ENCODE measurements at places on chromosomes 7 and 10.

DNA sequence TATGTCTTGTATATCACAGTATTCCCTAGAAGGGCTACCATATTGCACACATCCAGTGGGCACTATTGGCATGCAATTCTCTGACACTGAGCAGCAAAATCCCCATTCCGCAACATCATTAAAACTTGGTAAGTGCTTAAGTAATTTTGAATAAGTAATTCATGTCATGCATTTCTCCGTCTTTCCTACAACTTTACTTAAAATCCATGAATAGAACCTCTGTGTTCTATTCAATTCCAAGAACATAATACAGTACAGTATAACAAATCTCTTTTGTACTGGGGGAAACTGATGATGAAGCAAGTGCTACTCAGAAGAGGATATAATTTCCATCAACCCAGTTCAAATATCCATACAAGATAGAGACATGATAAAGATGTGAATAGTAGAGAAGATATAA lies 80.9 kb upstream of the SEMA3C start:
- no peak for DNase-seq

DNA sequence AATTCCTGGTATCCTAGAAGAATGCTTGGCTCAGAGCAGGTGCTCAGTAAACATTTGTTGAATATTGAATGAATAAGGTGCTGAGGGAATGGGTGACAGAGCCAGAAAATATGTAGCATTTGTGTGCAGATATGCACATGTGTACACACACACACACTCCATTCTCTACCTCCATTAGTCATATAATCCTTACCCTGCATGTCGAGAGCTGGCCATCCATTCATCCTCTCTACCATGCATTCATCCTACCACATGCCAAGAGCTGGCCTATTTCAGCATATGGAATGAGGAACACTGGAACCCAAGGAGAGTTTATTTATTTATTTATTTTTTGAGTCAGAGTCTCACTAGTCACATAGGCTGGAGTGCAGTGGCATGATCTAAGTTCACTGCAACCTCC lies 284.8 kb downstream of the PLXNA4 start:
- DNase-seq = no peak

- DNase-seq = no peak
Measured at GRCh38 chr10:63537536-63537935, 16.3 kb downstream of the REEP3 start.

- no peak for DNase-seq
Measured at GRCh38 chr10:57098146-57098545, 737.1 kb upstream of the ZWINT start.

- no peak for DNase-seq
Measured at GRCh38 chr7:148919859-148920258, 35.8 kb upstream of the EZH2 start.

DNA sequence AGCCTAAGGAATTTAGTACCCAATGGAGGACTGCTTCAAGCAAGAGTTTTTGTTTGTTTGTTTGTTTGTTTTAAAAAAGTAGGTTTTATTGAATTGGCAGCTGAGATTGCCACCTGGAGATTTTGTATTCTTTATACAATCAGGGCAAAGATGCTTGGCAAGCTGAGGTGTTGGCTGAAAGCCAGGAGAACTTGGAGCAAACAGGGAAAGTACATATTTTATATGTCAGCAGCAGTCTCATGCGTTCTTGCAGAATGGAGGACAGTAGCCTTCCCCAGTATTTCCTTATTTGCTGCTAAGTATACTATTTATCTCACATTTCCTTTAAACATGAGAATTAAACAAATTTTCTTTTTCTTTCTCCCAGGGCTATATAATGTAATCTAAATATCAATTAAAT lies 22.6 kb upstream of the ICA1 start:
- no peak for DNase-seq

GRCh38 chr10:34957531-34957930 lies 132.6 kb downstream of the CUL2 start:
- no peak for DNase-seq

DNA sequence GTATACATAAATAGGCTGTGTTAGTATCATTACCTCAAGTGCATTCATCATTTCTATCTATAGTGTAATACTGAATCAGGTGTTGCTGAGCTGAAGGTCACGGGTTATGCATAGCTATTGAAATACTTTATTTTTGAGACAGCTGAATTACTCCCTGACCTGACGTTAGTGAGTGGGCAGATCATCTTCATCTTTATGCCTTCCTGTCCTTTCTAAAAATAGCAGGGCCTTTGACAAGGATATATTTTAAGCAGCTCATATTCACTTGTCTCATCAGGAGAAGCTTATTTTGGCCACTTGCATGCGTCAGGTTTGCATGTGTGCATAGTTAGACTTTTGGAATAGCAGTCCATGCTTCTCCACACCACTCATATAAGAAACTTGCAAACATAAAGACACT lies 63.6 kb upstream of the DKK1 start:
- DNase-seq = no peak

DNA sequence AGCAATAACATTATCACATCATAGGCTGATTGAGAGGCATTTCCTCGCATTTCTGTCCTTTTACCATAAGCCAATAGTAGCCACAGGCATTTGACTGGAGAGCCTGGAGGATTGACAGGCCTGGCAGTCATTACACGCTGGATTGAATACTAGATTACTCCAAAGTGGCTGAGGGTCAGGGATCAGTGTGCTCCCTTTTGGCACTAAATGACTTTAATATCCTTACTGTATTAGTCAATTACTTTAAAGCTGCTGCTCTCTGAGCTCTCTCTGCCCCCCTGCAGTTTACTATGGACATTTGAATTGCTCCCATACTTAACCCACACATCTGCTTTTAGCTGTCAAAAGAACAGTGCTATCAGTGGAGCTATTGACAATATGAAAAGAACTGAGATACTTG lies 302.0 kb downstream of the TFEC start:
- no peak for DNase-seq

DNA sequence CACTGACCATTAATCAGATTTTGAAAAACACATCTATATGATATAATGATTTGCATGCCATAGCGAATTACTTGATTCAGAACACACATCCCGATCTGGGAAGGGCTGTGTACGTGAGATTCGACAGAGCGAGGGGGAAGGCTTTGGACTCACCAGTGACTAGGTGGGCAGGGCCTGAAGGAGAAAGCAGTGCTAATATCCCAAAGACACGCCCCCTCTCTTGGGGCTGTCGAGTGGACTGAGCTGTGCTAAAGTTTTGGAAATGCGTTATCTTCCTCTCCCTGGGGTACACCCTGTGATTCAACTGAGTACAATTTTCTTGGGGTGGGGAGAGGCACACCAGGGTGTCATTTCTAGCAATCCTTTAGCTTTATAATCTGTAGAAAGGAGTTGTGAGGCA lies 1.8 kb downstream of the LRRC17 start:
- DNase-seq = no peak

- peak; percentile 5 for DNase-seq
Measured at GRCh38 chr10:106991091-106991490, 173.4 kb downstream of the SORCS1 start.

- no peak for DNase-seq
Measured at GRCh38 chr10:44439239-44439957, 54.5 kb upstream of the CXCL12 start.

- no peak for DNase-seq
Measured at GRCh38 chr7:41103331-41103730, 599.6 kb downstream of the INHBA start.

DNA sequence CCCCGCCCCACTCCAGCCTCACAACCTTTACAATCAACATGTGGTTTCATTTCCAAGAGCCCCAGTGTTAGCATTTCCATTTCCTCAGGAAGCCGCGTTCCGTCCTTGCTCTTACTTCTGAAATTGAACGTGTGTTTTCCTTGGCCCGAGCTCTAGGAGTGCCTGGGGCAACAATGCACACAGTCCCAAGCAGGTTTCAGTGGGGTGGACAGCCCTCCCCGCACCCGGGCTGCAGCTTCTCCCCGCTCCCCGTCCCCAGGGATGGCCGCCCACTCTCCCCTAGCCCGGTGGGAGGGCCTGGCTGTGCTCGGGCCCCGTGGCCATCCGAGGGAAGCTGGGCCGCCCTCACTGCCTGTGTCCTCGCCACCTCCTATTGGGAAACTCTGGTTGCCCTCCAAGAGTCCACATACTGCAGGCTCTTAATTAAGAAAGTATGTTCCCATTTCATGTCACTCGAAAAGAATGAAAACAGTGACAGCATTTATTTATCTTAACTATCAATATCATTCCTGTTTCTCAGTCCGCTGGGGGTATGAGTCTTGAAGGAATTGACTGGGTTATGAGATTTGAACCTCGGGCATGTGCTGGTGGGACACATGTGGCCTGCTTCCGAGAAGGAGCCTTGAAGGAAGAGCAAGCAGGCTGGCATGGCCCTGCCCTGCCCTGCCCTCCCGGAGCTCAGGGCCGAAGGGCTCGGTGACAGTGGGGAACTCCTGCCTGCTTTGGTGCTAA lies 163.8 kb downstream of the GRK5 start:
- DNase-seq = no peak

- DNase-seq = no peak
Measured at GRCh38 chr10:70347321-70347720, 35.1 kb downstream of the LRRC20 start.

DNA sequence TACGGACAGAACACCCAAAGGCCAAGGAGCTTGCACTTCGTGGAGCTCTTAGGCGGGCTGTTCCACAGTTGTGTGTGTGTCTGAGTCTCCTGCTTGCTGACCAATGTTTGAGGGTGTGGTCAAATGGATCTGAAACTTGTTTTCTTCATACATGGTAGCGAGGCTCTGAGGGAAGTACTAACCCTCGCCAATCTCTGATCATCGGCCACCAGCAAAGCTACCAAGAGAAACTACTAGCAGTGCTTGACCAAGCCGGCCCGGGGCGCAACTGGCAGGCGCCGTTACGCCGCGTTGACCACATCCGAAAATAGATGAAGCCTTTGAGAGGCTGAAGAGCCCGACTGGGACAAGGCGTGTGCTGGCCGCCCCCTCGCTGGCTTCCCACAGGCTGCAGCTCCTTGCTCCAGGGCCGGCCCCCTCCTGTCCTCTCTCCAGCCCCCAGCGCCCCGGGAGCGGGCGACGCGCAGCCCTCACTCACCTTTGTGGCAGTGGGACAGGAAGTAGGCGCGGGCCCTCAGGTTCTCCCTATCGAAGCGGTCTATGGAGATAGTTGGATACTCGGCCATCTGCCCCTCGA lies 384 bp downstream of the DCLRE1C start:
- no peak for DNase-seq

DNA sequence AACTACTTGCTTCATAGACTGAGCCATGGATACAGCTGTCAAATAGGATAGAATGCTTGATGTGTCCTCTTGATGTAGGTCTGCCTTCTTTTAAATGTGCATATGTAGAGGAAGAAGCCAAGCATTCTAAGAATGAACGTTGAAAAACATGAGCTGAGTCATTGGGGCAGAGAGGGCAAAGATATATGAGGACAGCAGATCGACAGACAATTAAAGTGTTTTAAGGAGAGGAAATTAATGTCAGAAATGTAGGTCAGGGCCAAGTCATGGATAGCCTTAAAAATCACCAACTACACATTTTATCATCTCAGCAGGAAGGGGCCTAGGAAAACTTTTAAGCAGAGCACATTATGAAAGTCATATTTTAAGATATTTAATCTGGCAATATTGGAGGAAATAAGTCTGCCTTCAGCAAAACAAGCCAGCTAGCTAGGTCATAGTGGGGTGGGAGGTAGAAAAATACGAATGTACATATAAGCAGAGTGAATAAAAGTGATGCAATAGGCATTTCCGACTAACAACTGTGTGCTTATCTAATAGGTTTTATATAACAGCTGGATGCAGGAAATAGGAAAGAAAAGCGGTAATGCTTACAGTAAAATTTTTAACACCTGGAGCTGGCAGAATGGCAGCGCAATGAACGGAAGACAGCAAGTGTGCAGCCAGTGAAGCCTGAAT lies 638.3 kb upstream of the TPK1 start:
- no peak for DNase-seq

GRCh38 chr10:80471715-80472233 lies 17.7 kb downstream of the TSPAN14 start:
- DNase-seq = no peak

DNA sequence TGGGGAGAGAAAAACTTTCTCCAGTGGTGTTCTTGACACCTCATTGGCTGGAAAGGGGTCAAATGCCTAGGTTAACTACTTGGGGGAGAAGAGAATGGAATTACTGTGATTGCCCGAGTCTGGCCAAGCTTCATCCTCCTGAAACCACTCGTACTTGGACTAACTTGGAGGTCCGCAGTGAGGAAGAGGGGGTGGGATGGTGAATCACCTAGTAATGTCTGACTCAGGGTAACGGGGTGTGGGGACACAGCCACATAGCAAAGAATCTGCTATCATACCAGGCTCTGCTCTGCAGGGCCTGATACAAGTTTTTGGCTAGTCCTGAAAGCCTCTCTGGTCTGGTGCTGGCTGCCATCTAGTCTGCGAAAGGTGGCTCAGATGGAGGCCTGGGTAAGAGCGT lies 190.9 kb downstream of the RPS24 start:
- no peak for DNase-seq

- no peak for DNase-seq
Measured at GRCh38 chr7:114933658-114934057, 11.8 kb downstream of the MDFIC start.

- no peak for DNase-seq
Measured at GRCh38 chr7:116698930-116699721, 27.1 kb downstream of the MET start.

GRCh38 chr10:86730227-86730626 lies 26.2 kb upstream of the BMPR1A start:
- DNase-seq = peak; percentile 27

DNA sequence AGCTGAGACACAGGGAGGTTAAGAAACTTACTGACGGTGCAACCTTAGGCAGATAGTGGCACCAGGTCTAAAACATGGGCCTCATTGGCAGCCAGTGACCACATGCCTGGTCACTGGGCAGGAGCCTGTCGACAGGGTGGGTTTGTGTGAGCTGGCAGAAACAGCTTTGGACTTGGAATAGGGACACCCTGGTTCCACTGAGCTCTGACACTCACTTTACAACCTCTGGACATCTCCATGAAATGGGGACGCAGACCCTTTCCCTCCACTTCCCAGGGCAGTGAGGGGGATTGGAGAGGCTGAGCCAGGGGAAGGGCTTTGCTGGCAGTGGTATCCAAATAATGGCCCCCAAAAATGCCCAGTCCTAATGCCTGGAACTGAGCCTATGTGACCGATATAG lies 49.7 kb downstream of the OAT start:
- DNase-seq = no peak

GRCh38 chr7:2554661-2555111 lies 638 bp downstream of the BRAT1 start:
- no peak for DNase-seq
